Progenitor cell of endocrine pancreas (in vitro differentiated cells): ENCODE measurements at places on chromosomes 5 and 9.
A peak's percentile ranks its signal among the peaks of the same experiment; 100 is the strongest.

GRCh38 chr9:129291041-129291501 lies 113.0 kb upstream of the IER5L start:
- H3K4me1 ChIP-seq = peaks cover 17% of the 10 kb centered on the region
- peaks cover 2% of the 10 kb centered on the region for H3K36me3 ChIP-seq
- no peak for DNase-seq
- H3K27ac ChIP-seq = no peak overlapping the region
- H3K4me3 ChIP-seq = no peak overlapping the region

DNA sequence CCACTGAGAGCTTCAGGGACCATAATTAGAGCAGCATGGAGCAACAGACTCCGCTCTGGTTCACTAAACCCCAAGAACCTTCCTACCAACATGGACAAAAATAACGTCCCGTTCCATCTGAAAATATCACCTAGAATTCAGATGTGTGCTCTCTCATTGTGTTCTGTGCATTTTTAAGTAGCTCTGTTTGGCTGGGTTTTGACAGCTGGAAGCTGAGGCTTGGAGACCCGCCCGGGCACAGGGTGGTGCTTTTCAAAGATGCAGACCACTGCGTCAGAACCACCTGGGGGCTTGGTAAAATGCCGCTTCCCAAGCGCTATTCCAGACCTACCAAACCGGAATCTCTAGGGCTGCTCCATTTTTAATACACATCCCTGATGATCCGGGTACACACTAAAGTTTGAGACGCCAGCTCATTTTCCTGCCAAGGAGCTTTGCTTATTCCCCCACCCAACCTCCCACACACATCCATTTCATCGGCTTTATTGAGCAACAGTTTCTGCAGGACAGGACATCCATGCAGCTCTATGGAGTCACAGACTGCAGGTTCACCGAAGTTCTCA lies 104.8 kb downstream of the GABBR2 start:
- H3K27ac ChIP-seq = no peak overlapping the region
- no peak for DNase-seq
- H3K4me3 ChIP-seq = no peak overlapping the region
- peaks cover 8% of the 10 kb centered on the region for H3K27me3 ChIP-seq
- peaks cover 6% of the 10 kb centered on the region for H3K4me1 ChIP-seq

DNA sequence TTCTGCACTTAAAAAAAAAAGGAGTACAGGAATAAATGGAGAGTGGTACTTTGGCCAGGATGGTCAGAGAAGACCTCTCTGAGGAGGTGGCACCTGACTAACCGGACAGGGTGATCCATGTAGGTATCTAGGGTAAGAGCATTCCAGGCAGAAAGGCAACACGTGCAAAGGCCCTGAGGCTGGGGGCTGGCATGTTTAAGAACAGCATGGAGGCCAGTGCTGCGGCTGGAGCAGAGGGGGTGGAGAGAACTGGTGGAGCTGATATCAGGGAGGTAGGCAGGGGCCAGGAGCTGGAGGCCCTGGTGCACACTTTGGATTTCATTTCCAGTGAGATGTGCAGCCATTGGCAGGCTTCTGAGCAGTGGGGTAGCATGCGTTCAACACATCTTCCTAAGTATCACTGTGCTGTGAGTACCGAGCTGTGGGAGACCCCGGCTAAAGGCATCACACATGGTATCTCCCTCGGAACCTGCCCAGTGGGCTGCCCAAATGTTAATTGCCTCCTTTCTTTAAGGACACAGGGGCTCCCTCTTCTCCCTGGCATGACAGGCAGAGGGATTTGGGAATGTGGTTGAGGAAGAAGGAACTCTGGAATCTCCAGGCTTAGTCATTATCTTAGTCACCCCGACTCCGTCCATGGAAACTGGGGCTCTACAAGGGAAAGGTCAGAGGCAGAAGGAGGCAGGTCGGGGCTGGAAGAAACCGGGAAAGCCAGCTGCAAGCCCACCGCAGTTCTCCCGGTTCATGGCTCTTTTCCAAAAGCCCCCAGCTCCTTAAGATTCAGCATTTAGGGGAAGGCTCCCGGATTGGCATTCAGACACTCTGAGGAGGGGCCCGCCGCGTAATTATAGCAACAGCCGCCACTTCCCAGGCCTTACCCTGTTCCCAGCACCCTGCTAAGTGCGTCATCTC lies 18.6 kb downstream of the SLC6A7 start:
- peak overlapping the region; percentile 9 for H3K27ac ChIP-seq
- DNase-seq = no peak
- peaks cover 10% of the 10 kb centered on the region for H3K27me3 ChIP-seq
- peaks cover 2% of the 10 kb centered on the region for H3K4me1 ChIP-seq
- H3K4me3 ChIP-seq = no peak overlapping the region
- H3K36me3 ChIP-seq = no peaks in the 10 kb centered on the region

GRCh38 chr5:108747774-108748400 lies at the start of gene FER:
Gene FER (plus strand): TSS chr5:108747897. CDS start chr5:108798183, 50,286 bp downstream.
- peak within 1 kb of the TSS; percentile 80 for H3K4me3 ChIP-seq
- no peaks in the 10 kb centered on the region for H3K36me3 ChIP-seq
- no peak for DNase-seq
- peaks cover 24% of the 10 kb centered on the region for H3K4me1 ChIP-seq
- H3K27me3 ChIP-seq = no peaks in the 10 kb centered on the region
- peak within 1 kb of the TSS; percentile 99 for H3K27ac ChIP-seq

DNA sequence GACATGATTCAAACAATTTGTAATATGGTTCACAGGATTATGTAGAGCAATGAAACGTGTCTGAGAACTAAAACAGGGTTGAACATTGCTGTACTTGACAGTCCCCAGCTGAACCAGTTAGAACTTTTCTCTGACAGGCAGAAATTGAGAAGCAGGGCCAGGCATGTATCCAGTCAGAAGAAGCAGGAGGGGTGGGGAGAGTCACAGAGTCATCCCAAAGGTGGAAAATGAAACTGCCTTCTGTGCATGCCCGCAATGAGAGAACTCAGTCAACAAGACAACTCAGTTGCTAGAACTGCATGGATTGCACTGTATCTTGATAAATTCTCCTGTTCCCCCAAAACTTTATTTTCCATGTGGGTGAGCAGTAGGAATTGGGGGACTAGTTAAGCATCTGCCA lies 72.9 kb upstream of the PRLR start:
- peaks cover 10% of the 10 kb centered on the region for H3K4me1 ChIP-seq
- no peaks in the 10 kb centered on the region for H3K27me3 ChIP-seq
- no peaks in the 10 kb centered on the region for H3K36me3 ChIP-seq
- H3K4me3 ChIP-seq = no peak overlapping the region
- no peak overlapping the region for H3K27ac ChIP-seq

DNA sequence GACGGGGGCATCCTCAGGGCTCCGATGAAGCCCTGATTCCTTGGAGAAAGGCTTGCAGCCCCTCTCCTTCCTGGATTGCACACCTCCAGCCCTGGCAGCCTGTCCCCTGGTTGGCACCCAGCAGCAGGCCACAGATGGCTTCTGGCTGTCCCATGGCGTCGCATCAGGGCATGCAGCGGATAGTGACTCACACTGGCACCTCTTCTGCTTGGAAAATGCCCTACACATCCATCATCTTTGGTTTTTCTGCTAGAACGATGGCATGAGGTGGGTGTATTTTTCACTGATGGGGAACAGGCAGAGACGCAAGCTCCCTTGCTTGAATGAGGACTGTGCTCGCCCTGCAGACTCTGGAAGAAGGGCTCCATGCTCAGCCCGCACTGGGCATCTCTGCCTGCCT lies 23.2 kb upstream of the IER5L start:
- no peak overlapping the region for H3K4me3 ChIP-seq
- no peak overlapping the region for H3K27ac ChIP-seq
- H3K36me3 ChIP-seq = no peaks in the 10 kb centered on the region
- no peaks in the 10 kb centered on the region for H3K4me1 ChIP-seq

GRCh38 chr5:55604611-55605067 lies 69.9 kb upstream of the PLPP1 start:
- H3K36me3 ChIP-seq = no peaks in the 10 kb centered on the region
- no peak for DNase-seq
- peaks cover 22% of the 10 kb centered on the region for H3K4me1 ChIP-seq
- H3K27ac ChIP-seq = no peak overlapping the region
- no peak overlapping the region for H3K4me3 ChIP-seq

DNA sequence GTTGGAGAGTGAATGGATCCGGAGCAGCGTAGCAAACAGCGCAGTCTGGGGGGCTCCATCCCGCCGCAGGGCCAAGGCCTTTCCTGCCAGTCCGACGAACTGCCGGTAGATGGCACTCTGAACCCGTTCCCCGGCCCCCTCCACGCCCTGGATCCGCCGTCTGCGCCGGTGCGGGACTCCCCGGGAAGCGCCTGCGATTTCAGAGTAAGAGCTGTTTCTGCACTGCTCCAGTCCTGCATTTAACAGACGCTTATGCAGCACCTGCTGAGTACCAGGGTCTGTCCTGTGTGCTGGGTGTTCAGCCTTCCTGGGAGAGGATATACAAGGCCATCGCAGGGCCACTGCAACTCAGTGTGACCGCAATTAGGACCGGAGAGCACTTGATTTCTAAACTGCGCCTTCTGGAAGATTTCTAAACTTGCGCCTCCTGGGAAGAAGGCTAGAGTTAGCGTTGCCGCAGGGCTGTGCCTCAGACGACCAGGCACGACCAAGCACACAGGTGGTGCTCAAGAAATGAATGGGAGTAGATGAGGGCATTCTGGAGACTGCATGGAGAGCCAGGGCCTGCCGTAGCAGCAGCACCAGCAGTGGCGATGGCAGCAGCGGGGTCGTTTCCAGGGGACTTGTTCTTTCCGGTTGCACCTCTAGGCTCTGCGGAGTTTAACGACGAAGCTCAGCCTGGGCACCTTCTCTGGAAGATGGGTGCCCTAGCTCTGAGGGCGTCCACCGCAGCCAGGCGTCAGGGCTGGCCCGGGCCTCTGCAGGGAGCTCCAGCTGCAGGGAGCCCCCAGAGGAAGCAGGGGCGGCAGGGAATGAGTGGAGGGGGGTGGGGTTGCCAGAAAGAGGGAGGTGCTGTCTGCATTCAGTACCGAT lies 14.3 kb upstream of the TIFAB start:
- peaks cover 90% of the 10 kb centered on the region for H3K27me3 ChIP-seq
- no peaks in the 10 kb centered on the region for H3K36me3 ChIP-seq
- DNase-seq = peak; percentile 82
- peaks cover 3% of the 10 kb centered on the region for H3K4me1 ChIP-seq

- H3K4me3 ChIP-seq = no peak overlapping the region
- no peak overlapping the region for H3K27ac ChIP-seq
- peaks cover 2% of the 10 kb centered on the region for H3K4me1 ChIP-seq
- H3K27me3 ChIP-seq = no peaks in the 10 kb centered on the region
Observed at GRCh38 chr9:91766315-91767069, 183.5 kb downstream of the ROR2 start.

DNA sequence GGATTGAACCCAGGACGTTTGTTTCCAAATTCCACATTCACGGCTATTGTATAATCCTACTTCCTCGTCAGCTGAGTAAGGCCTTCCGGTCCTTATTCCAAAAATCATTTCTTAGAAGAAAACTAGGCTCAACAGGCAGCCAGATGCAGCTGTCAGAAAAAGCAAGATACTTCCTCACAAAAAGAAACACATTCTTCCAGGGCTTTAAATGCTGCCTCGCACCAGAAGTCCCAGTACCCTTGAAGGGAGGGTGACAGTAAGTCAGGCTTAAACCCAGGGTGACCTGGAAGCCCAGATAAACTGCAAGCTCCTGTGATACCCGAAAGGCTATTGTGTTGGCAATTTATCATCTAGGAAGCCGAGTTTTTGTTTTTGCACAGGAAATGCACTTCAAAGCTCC lies 414.0 kb downstream of the NFIB start:
- H3K4me3 ChIP-seq = no peak overlapping the region
- H3K4me1 ChIP-seq = no peaks in the 10 kb centered on the region
- H3K27me3 ChIP-seq = no peaks in the 10 kb centered on the region

DNA sequence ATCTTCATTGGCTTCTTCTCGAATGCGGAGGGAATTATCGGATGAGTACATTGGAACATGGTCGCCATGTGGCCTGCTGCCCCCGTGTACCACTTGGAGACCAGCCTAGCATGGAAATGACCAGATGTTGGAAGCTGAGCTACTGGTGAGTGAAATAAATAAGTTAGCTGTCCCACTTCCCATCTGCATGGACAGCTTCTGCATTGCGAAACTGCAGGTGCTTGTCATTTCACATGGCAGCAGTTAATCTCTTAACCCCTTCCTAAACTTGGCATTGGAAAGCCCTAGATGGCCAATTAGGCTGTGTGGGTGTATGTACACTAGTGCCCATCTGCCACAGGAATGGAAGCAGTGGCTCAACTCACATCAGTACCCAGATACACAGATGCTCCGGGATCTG lies 246.6 kb upstream of the IL12B start:
- H3K4me3 ChIP-seq = no peak overlapping the region
- H3K36me3 ChIP-seq = no peaks in the 10 kb centered on the region
- peaks cover 12% of the 10 kb centered on the region for H3K4me1 ChIP-seq
- no peak overlapping the region for H3K27ac ChIP-seq
